ENCODE measurements at places on chromosomes 16 and 17.
A peak's percentile ranks its signal among the peaks of the same experiment; 100 is the strongest.

GRCh38 chr16:47311738-47312505, 148.9 kb downstream of the ITFG1 start:
- DNase-seq, result no peak

GRCh38 chr16:62051942-62052341, 15.7 kb upstream of the CDH8 start:
- no peak for DNase-seq

GRCh38 chr17:64537488-64537887, 30.7 kb downstream of the CEP95 start:
- no peak for DNase-seq

GRCh38 chr16:17270683-17271109, 200.1 kb downstream of the XYLT1 start:
- DNase-seq, result no peak

GRCh38 chr17:72531729-72532128, 410.9 kb downstream of the SOX9 start:
- DNase-seq, result no peak

DNA sequence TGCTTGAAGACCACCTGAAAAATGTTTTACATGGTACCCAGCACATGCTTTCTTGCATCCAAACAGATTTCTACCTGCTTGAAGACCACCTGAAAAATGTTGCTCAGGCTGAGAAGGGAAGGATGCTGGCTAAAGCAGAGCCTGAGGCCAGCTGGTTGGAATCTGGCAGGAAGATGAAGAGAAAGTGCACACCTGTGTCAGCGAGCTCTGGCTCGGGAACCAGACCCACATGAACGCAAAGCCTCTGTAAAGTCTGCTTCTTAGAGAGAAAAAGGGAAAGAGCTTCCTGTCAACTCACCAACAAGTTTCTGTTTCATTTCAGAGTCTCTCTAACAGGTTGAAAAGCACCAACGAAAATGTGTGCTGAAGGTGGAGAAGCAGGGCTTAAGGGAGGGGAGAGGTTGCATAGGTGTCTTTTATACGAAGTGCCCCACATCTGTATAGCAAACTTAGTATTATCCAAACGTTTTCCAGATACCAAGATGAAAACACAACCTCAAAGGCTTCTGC, 226.0 kb downstream of the TOX3 start:
- DNase-seq, result no peak

- no peak for DNase-seq
These were observed 45.1 kb downstream of the ATP2C2 start for GRCh38 chr16:84413244-84414004.

DNA sequence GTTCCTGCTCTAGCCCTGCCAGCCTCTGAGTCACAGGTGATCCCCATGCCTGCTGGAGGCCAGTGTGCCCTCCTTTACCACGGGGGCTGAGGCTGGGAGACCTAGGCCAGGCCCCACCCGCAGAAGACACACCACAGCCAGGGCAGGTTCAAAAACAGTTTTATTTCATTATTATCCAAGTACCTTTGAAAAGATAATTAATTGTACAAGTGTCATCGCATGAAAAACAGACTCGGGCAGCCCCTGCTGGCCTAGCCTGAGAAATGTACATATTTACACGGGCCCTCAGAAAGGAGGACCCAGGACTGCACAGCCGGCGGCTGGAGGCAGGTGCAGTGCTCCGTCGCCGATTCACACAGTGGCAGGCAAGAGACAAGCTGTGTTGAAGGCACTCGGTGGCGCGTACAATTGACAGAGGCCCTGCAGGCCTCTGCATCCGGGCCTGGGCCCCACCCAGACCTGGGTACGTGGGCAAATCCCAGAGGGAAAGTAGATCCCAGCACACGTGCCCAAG, 4.4 kb downstream of the PDIA2 start:
- DNase-seq, result peak; percentile 52

DNA sequence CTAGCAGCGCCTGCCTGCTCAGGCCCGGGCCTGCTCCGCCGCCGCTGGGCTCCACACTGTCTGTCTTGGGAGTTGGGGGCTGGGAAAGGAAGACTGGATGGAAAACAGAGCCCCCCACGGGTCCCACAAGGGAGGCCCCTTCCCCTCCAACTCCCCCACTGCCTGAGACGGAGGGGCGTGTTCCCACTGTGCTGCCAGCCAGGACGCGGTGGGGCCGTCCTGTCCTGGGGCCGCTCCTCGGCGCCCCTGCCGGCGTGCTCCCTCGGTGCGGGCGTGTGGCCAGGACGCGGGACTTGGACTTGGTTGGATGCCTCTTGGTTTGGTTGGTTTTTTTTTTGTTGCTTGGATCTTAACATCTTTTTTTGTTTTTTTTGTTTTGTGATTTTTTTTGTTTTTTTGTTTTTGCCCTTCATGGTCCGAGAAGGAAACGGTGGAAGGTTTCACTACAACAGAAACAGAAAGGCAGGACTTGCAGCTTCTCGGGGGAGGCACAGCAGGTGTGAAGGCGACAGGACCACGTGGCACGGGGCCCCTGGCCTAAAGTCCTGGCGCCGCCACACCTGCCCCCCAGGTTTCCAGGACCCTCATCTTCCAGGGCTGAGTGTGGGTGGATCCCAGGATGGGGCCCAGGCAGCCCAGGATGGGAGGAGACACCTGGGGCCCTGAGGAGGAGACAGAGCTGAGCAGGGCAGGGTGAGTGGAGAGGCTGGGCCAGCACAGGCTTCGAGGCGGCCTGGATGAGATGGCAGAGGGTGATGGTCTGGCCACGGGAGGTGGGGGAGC, 16.0 kb downstream of the ENGASE start:
- DNase-seq, result no peak

- no peak for DNase-seq
These were observed 299.3 kb downstream of the SOX9 start for GRCh38 chr17:72419866-72420774.

GRCh38 chr16:14419817-14420216, 210.2 kb downstream of the PARN start:
- DNase-seq, result no peak

GRCh38 chr16:19502395-19503131, 19.3 kb downstream of the GDE1 start:
- peak; percentile 82 for DNase-seq

All from NCI-H1092 (cell line).